ENCODE measurements at places on chromosomes 12 and 14. TPM values are rescaled to one million over a fixed set of nuclear protein-coding genes. Genes with fewer than 3 reads are reported as not detected.

The CLEC7A gene
- total RNA-seq: 0.14 TPM

The HNRNPA1 gene
- total RNA-seq: 454 TPM

The MYH6 gene
- not detected for total RNA-seq

The LUM gene
- 1,464 TPM for total RNA-seq
